ENCODE measurements at places on chromosomes 1 and 21.

GRCh38 chr21:27580276-27580675 lies 613.4 kb upstream of the ADAMTS5 start:
- DNase-seq = peak; percentile 50

GRCh38 chr1:35029761-35030160 lies 2.0 kb downstream of the ZMYM6 start:
- DNase-seq = no peak

DNA sequence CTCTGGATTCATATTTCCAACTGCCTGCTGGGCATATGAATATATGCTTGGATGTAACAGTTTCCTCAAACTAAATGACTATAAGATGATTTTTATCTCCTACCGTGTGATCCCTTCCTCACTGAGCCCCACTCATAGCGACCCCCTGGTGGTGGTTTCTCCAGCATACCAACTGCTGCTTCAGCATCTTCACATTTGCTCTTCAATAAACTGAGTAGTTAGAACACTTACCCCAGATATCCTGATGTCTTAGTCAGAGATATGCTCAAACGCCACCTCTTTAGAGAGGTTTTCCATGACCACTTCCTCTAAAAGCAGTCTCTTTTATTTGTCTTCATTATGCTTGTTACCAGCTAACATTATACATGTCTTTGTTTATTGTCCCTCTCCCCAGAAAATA lies 10.2 kb upstream of the HNRNPR start:
- DNase-seq = no peak

- DNase-seq = no peak
Observed at GRCh38 chr21:39016740-39017315, 166.4 kb downstream of the PSMG1 start.

DNA sequence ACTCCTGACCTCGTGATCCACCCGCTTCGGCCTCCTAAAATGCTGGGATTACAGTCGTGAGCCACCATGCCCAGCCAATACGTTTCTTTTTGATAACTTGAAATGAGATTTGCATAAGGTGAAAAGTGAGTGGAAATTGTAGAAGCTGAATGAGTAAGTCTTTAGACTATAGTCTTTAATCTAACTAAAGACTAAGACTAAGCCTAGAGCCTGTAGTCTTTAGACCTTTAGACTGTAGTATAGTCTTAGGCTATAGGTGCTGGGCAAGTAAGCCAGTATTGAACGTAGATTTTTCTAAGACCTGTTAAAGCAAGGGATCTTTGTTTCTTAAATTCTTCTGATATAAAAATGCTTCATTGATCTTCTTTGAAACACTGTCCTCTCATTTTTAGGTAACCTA lies 12.1 kb downstream of the PPP2R5A start:
- no peak for DNase-seq

All from astrocyte (in vitro differentiated cells and primary cell).